CD4-positive, alpha-beta T cell (primary cell): ENCODE measurements at places on chromosomes 3 and 15.

DNA sequence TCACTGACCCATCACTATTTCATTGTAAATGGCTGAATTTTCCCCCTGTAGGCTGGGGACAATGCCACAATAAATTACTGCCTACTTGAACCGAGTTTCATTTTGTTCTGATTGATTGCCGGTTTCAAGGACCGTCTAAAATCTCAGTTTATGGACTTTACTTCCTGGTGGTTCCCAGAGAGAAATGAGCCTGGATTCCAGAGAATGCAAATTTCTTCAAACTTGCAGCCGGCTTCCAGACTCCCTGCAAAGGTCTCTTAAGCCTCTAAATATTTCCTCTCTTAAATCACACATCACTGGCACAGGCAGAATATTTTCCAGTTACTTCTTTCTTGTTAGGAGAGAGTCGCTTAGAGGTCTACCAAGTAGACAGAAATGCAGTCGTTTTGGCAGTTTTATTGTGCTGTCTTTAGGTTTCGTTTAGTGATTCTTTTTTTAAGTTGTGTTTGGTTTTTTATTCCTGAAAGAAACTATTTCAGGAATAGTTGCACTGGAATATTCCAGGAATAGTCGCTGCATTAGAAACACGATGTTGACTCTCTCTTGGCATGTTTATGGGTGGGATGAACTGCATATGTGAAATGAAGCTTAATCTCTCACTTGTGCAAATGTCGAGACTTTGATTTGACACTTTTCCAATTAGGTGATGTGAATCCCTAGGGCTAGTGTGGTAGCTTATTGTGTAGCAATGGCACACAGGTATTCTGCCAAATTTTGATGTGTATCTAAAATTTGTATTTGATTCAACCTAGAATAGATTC, 284.1 kb upstream of the NR2E3 start:
- no peak for DNase-seq

DNA sequence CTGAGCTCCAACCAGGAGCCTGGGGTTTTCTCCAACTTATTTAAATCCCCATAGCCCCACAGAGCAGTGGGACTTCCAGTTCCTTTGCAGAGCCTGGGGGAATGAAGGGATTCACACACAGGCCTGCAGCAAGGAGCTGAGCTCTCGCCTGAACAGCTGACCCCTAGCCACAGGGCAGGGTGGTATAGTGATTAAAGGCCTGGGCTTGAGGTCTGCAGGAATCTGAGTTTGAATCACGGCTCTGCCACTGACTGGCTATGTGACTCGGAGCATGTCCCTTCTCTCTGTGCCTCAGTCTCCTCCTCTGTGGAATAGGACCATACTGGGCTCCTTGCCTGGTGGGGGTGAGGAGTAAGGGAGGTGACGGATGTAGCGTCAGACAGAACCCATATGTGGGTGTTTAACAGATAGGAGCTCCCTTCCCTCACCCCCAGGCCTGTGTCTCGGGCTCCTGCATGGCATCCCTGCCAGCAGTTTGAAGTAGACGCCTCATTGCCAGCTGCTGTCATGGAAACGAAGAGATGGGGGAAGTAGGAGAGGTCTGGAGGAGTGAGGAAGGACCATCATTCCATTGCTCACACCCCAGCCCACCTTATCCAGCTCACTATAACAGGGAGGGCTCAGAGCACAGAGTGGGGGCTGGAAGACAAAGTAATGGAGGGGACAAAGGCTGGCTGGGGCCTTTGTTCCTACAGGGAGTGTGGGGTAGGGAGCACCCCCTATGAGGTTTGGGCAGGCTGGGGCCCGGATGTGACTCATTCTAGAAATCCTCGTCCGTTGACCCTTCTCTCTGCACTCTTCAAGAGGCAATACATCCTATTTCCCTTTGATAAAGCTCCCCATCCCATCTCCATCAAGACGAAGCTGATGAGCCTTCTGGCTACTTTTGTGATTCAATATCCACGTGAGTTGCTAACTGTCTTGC, 14.8 kb downstream of the HRH1 start:
- no peak for DNase-seq

GRCh38 chr15:75249726-75250125, 8.4 kb upstream of the GOLGA6C start:
- DNase-seq, result no peak

GRCh38 chr3:30660136-30660535, 53.7 kb downstream of the TGFBR2 start:
- no peak for DNase-seq

DNA sequence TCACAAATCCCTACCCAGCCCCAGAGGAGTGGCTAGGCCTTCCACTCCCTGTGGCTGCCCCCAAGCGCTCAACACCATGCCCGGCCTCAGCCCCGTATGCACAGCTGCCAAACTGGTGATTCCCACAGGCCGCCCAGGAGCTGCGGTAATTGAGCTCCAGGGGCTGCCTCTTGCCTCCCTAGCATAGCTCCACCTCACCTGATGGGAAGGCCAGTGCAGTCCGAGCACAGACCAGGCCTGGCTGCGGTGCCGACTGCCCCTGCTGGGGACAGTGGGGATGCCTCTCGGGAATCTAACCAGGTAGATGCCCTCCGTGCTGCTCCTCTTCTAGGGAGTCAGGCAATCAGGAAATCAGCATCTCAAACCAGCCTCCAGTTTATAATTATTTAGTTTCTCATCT, 25.9 kb downstream of the SCN5A start:
- DNase-seq, result no peak

- DNase-seq, result no peak
Measured at GRCh38 chr15:86871964-86872363, 792.3 kb downstream of the AGBL1 start.

DNA sequence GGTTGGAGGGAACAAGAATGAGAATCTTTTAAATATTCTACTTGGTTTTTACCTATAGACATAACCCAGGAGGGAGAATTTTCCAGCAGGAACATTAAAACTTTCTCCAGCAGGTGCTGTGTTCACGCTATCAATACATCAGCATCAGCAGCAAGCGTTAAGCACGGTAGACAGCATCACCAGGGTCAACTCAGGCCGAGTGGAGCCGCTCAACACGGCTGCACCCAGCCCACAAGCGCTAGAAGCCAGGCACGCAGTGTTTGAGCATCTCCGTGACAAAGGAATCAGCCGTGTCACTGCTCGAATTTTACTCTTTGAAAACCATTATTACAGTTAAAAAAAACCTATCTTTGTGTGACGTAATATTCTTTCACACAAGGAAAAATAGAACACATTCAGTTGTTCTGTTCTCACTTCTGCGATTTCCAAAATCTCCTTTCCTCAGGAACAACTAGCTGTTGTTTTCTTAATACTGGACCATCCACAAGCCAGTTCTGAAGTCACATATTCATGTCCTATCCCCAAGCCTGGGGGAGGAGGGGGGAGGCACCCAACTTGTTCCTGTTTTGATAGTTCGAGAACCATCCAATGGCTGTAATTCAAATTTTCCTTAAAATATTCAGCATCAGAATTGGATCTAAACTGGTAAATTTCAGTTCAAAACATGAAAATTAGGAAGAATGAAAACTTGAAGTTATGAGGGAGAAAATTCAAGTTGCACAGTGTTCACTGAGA, 77.9 kb downstream of the ADAMTS17 start:
- DNase-seq, result no peak

GRCh38 chr3:194985031-194985578, 285.9 kb downstream of the XXYLT1 start:
- no peak for DNase-seq

DNA sequence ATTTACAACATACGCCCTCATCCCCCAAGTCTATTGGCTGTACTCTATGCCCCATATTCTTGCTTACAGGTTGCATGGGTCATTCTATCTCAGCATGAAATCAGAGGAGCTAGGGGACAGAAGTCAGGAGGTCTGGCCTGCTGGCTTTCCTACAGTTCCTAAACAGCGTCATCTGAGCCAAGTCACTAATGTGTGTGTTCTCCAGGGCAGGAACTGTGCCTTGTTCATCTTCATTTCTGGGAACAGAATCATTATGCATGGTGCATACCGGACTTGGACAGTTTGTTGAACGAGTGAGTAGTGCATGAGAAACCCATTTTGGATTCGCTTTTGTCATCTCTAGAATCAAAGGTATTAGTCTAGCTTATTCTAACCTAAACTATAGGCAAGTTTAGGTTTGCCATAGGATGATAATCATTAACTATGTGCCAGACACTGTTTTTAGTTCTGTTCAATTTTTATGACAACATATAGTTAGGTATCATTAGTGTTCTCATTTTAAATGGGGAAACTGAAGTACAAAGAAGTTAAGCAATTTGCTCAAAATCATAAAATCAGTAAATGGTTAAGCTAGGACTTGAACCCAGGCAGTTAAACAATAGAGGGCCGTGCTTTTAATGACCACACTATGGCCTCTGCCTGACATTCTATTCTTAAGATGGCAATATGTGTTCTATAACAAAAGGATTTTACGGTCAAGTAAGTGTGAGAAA, 105.2 kb downstream of the FMN1 start:
- DNase-seq, result no peak

DNA sequence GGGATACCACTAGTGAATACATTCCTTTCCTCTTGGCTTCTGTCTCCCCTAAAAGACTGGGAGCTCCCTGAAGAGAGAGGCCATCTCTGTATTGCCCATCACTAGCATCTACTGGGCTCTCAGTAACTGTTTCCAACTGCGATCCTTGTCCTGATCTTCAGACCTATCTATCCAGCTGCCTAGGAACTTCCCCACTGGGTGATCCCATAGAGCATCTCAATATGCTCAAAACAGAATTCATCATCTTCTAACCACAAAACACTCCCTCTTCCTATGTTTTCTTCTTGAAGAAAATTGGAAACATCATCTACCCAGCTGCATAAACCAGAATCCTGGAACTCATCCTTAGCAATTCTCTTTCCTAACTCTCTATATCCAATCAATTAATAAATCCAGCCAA, 54.6 kb downstream of the PLD1 start:
- DNase-seq, result no peak

DNA sequence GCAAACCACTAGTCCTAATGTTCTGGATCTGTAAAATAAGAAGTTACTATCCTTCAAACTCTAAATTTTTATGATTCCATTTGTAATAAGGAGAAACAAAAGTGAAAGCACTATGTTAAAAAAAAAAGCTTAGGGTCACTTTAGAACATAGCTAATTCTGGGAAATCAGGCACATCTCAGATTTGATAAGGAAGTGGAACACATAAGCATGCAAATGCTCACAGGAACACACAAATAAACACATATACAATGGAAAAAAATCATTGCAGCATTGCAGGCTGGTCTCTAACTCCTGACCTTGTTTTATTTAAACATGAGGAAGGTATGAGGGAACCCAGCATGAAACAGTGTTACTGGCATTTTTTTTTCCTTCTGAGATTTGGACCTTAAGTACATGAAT, 63.2 kb upstream of the TNFSF10 start:
- peak; percentile 54 for DNase-seq

DNA sequence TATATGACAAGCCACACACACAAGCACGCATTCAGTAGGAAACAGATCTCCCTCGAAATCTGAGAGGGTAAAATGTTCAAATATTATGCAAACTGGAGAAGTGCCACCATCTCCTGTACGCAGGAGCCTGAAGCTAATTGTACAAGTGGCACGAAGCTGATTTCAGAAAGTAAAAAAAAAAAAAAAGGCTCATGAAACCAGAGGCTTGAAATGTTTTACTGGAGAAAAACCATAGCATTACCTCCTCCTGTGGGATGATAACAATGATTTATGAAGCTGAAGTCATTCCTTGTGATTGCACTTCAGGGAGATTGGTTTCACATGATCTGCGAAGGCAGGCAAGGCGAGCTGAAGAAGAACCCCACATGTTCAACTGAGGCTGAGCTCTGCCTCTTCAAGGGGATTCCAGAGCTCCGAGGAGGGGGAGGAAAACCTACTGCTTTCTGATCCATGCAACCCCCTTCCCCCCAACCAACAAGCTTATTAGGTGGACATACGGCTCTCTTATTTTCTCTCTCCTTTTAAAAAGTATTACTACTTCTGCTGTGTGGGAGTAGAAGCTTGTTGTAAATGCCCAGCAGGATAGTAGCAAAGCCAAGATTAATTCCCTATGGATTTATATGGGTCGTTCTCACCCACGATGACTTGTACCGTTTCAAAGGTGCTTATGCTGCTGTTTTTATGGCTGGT, 101.1 kb downstream of the GREM1 start:
- DNase-seq, result no peak

DNA sequence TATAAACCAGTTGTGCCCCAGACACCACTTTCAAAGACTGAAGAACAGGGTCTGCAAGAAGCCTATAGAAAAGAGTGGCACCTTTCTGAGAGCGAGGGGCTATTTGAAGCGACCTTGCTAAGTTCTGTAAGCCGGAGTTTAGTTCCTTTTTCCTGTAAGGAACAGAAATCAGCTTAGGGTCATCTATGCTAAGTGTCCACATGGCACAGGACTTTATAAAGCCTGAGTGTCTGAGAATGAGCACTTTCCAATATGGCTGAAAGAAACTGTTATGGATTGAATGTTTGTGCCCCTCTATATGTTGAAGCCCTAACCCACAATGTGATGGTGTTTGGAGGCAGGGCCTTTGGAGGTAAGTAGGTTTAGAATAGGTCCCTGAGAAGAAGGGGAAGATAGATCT, 4.0 kb upstream of the A4GNT start:
- DNase-seq, result no peak

- no peak for DNase-seq
Measured at GRCh38 chr3:100754563-100755334, 45.5 kb downstream of the TFG start.

DNA sequence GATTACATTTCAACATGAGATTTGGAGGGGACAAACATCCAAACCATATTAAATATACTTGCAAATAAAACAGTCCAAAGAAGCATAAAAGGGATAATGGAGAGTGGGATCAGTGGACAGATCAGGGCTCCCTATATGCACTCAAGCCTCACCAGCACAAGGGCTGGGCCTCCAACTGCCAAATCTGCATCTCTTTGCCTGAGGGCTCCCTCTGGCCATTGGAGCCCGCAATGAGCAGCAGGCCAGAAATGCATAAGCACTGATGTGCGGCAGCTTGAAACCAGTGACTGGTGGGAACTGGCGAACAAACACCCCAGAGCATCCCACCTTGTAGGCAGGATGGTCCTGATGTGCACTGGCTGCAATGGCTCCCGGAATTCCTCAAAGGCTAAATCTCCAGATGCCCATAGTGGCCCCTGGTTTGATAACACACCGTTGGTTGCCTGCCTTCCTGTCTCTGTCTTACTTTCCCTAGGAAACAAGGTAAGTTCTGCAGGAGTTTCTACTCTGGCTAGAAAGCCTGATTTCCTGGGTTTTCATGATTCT, 55.9 kb upstream of the POMGNT2 start:
- no peak for DNase-seq

DNA sequence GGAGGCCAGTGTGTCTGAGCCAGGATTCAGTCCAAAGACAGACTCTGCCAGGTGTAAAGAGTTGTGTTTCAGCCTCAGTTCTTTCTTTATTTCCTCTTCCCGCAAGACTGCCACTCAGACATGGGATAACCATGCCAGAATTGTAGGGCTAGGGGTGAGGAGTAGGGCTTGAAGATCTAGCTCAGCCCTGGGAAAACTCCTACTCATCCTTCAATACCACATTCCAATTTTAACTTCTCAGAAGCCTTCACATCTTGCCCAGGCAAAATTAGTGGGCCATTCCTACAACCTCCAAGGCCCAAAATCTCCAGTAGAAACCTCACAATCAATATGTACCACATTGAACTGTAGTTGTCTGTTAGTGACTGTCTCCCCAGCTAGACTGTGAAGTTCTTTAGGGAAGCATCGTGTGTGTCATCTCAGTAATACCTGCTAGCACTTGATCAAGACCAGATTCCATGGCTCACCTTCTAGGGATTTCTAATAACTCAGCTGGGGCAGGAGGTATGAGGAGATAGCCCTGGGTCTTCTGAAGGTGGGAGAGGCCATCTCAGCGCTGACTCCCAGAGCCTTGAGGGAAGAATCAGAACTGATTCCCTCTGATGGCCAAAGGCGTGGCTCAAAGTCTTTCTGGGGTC, 19.7 kb downstream of the HRH1 start:
- DNase-seq, result no peak
